Colonic mucosa (tissue), 4 donors: ENCODE measurements at places on chromosomes 12 and 14.

DNA sequence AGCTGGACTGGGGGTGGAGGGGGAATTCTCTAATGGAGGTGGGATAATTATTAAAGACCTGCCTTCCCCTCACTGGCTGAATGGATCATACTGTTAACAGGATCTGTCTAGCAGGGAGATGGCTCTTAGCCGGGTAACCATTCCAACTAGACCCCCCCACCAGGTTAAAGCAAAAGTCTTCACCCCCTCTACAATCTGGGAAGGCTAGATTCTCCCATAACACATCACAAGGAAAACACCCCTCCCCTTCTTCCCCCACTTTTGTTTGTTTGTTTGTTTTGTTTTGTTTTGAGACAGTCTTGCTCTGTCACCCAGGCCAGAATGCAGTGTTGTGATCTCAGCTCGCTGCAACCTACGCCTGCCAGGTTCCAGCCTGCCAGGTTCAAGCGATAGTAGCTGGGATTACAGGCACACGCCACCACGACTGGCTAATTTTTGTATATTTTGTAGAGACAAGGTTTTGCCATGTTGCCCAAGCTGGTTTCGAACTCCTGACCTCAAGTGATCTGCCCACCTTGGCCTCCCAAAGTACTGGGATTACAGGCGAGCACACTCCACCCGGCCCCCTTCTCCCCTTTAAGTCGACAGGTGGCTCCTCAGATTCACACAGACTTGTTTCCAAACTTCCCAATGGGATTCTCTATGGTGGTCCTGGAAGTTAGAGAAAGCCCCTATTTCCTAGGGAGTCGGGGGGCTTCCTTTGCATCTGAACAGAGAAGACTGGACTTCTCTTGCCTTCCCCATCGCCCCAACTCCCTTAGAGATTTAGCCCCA lies 3.5 kb upstream of the BAZ2A start:
- DNase-seq = no peak

GRCh38 chr12:63064080-63064479 lies 86.9 kb downstream of the AVPR1A start:
- no peak for DNase-seq

GRCh38 chr12:114764510-114764909 lies 80.5 kb upstream of the TBX3 start:
- DNase-seq = no peak

DNA sequence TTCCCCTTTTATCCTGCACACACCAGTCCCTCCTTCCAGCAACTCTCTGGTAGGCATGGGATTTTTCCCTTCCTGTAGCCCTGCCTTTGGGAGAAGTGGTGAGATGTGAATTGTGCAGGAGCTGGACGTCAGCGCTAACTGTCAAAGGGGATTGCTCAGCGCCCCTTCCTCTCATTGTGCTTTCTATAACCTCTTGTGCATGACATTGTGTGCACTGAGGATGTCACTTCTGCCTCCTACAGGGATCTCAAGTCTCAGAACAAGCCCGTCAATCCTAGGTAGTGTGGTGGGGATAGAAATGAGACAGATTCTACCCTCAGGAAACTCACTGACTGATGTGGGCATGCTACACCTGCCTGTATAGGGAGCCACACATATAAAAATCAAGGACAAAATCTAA lies 8.7 kb downstream of the KCNA5 start:
- no peak for DNase-seq

DNA sequence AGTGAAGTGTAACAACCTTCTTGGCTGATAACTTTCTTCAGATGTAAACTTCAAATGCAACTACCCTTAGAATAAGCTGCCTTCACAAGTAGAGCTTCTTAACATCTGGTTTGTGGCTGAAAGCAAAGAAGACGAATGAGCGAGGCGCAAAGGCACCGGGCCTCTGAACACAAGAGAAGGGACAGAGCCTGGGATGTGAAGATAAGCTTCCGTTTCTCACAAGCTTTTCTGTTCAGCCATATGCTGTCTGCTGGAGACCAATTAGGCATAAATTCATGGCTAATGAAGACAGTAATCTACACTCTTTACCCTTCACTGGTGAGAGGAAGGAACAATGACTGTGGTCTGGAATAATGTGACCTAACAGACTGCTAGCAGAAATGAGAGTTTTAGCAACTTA lies 195.2 kb downstream of the ATXN7L3B start:
- DNase-seq = no peak

- peak; percentile 25 for DNase-seq
These were observed 6.5 kb downstream of the KRT86 start for GRCh38 chr12:52280796-52281560.

DNA sequence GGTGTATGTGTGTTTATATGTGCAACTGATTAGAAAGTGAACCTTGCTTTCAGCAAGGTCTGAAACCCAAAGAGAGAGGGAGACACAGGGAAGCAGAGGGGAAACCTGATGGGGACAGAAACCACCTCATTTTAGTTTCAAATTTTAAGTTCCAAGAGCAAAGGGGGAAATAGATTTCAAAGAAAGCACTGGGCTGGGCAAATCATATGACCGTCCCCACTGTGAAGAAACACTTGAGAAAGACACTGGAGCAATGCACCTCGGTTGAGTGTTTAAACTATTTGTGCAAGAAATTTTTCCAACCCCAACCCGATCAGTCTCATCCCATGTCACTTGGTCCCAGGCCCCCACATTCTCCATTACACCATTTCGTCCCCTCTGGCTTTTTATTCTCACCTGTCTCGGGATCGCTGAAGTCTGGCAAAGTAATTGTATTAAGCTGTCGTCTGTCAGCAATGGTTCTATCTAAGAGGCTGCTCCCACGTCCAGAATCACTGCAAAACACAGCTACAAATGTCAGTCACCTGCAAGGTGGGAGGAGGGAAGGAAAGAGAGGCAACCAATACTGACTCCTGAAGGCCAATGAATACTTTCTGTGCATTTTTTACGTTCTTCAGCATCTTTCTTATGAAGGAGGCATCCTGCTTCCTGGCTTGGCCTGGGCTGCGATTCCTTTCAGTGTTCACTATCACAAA lies 205.7 kb downstream of the TTC7B start:
- no peak for DNase-seq
